Posterior vena cava (tissue), 2 donors: ENCODE measurements at places on chromosomes 5 and 9. TPM values are rescaled to one million over a fixed set of nuclear protein-coding genes. Genes with fewer than 3 reads are reported as not detected.

The EMB gene
- 15.0 TPM for total RNA-seq

The ACTBL2 gene
- not detected for total RNA-seq

The EFNA5 gene
- total RNA-seq, result 10.2 TPM

The TSC1 gene
- 32.5 TPM for total RNA-seq

The EQTN gene
- not detected for total RNA-seq

The ADAMTS16 gene
- 0.74 TPM for total RNA-seq

The CYLC2 gene
- total RNA-seq, result not detected

The LHX6 gene
- 8.3 TPM for total RNA-seq

The AQP7 gene
- total RNA-seq, result 4.6 TPM

The DDX4 gene
- total RNA-seq, result not detected

DNA sequence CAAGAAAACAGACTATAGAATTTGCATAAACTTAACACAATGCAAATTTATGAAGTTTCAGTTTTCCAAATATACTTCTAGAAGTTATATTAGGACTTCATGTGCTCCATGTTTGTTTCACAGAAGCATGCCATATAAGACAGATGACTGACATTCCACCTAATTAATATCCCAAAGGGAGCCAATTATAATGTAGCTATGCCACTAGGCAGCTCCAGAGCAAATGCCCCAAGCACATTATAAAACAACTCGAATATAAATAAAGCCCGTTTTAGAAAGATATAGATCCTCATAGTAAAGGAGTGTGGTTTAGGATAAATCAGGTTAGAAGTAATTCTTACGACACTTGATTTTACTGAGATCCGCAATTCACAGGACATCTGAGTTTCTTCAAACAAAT lies 8.9 kb downstream of the DROSHA start:
- DNase-seq, result no peak

DNA sequence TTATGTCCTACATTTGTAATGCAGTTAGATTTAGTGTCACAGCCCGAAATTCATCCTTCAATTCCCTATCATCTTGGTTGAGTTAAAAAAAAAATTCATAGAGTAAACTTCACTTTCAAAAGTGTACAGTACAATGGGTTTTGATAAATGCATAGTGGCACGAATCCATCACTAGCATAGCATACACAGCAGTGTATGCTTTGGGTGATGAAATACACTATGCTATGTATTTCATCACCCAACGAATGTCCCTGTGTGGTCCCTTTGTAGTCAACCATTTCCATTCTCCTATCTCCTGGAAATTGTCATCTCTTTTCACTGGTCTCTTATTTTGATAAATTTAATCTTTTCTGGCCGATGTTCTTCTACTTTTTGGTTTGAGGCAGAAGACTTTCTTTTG lies 129.4 kb upstream of the BASP1 start:
- no peak for DNase-seq

DNA sequence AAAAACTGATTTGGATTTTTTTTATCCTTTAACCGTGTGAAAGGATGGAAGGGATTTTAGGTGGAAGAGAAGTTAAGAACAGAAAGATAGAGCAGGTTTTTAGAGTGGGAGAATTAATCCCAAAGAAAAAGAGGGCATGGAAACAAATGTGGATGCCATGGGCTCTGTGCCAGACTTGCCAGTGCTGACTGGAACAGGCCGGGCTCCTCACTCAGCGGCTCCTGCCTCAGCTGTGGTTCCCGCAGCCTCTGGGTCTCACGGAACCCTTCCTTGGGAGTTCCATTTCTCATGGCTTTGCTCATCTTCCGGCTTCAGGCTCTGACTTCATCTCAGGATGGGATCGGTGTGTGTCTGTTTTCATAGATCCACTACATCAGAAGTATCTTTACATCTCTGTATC lies 30.4 kb upstream of the SLC2A8 start:
- no peak for DNase-seq

DNA sequence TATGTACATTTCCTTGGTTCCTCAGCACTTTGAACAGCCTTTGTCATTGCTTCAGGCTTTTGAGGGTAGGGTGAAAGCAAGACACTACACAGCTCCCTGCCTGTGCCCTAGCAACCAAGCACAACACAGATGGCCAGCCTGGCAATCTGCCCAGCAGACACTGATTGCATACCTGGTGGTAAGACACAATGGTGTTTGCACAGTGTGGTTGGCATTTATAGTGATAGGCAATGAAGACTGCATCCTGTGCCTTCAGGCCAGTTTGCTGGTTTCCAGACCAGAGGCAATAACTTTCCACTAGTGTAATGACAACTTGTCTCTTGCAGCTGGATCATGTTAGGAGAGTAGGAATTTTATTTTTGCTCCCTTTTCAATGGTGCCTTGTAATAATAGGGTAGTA lies 144.5 kb upstream of the TNC start:
- no peak for DNase-seq

DNA sequence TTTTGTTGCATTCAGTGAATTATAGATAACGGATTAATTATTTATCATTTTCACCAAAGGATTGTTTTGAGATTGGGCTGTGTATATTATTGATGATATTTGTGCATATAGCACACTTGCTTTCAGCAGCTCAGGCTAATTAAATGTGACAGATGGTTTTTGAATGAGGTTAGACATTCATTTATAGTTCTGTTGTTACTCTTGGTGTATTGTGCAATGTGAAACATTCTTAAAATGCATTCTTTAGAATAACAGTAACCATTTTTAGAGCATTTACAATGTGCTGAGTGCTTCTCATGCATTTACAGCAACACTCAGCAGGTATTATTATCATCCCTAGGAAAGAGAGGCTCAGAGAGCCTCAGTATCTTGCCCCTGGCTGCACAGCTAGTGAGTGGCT lies 23.8 kb downstream of the NANS start:
- no peak for DNase-seq

DNA sequence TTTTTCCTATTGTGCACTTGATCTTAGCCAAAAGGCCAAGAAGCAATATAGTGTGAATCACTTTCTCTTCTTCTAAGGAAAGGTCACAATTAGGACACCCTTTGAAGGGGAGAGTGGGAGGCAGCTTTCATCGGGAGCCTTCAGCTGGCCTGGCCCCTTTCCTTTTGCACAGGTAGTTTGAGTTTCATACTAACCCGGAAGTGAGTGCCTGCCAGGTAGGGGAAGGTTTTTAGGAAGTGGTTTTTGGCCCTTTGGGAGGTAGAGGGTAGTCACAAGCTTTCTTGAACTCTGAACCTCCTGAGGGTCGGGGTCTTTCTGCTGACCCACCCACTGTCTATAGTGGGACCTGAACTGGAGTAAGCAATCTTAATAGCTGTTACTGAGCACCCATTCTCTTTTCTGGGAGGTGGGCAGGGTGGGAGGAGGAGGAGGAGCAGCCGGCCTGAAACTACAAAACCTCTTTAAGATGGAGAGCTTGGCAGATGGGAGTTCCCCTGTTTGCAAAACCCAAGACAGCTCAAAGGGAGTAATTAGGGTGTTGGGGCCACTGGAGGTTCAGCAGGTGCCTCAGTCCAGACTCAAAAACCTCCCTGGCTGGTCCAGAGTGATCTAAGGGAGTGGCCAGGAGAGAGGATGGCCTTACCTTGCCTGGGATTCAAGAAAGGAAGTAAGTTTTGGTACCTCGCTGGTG lies 6.0 kb downstream of the LARP1 start:
- DNase-seq, result no peak

DNA sequence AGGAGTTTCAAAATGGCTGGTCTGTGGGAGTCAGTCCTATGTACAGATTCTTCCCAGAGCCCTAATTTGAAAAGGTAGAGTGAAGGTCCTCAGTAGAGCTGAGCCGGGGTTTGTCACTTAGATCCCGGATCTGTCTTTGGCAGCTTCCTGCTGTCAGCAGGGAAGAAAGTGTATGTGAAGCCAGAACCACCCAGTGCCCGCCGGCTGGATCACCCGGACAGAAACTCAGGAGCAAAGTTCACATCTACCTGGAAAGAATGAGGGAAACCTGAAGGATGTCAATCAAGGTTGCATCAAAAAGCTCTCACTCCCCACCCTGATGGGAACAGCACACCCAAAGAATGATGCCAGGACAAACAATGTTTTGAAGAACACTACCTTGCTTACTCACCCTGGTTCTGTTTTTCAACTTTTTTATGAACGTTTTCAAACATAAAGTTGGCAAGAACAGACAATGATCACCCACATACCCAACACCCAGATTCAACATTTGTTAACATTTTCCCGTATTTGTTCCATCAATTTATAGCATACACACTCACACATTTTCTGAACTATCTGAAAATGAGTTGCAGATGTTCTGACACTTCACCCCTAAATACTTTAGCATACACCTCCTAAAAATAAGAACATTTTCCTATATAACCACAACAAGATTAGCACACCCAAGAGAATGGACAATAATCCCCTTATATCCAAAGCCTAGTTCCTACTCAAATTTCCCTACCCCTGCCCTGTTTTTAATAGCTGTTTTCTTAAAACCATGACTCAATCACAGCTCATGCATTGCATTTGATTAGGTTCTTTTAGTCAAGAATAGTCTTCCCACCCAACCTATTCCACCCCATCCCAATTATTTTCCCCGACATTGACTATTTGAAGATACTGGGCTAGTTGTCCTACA lies 133.9 kb downstream of the LHFPL2 start:
- no peak for DNase-seq

DNA sequence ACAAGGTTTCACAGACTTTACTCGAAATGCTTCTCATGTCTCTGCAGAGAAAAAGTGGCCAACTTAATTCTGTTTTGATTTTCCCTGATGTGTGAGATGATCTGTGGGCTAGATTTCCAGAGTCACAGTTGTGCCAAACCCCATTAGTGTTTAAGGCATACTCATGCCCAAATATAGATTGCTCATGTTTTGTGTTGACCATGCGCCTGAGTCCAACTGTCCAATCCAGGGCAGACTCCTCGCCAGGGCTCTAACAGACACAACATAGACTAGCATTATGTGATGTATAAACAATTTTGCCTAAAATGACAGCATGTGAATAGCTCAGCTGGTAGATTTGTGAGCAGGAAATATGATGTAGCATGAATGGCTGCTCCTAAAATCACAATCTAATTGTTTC lies 128.1 kb downstream of the PRDM6 start:
- no peak for DNase-seq

DNA sequence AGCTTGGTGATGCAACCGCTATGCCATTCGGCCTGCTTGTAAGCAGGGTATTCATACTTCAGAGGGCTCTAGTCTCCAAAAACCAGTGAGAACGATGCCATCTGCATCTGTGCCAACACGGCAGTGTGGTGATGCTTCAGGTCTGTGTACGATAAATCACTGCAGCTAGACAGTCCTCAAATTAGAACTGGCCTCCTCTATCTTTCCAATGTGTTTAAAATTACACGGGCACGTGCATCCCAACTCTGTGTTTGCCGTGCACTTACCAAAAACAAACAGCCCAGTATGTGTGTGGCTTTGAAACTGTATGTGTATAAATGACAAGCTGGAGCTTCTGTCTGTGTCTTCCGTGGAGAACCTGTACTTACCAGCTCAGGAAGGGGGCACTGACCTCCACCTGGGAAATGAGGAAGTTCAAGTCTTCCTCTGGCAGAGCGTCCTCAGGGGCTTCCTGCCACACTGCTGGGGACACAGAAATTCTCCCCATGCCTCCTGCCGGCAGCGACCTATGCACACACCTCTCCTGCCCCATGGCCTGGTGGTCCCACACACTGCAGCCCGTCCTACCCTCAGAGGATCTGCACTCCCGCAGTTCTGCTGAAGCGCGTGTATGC lies 12.3 kb downstream of the MED10 start:
- no peak for DNase-seq

DNA sequence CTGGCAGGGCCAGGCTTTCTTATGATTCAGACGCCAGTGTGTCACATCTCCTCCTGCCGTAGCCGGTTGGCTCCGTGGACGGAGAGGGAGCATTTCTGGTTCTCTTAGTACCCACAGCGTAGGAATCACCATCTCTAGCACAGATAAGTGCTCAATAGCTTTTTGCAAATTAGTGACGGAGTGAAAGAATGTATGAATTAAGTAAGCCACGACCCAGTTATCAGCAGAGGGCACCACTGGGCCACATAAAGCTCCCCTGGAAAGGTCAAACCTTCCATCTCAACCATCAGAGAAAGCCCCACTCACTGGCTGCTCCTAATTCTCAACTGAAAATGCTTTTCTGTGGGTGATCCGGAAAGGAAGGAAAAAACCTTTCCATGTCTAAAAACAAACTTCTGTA lies 317.0 kb upstream of the ADCY2 start:
- DNase-seq, result no peak

DNA sequence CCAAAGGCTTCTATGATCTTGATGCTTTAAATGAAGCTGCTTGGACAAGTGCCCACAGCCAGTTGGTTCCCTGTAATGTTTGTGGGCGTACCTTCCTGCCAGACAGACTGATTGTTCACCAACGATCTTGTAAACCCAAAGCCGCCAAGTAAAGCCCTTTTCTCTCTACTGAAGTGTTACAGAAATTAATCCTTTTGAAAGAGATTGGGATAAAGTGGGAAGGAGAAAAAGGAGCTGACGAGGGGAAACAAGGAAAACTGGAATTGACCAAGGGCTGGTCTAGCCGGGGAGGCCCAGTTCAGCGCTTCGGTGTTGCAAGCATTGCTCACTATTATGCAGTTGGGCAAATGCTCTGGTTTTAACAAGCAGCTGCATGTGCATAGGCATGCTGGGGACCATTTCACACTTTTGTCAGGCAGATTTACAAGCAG lies 53.2 kb downstream of the ZNF474 start:
- peak; percentile 86 for DNase-seq
